ENCODE measurements at places on chromosomes 1 and 21.

- DNase-seq = no peak
Observed at GRCh38 chr1:2378956-2379732, 12.2 kb downstream of the MORN1 start.

GRCh38 chr1:110390692-110391245 is at the start of gene SLC16A4:
TSS of gene SLC16A4 (minus strand) at chr1:110391026. CDS start at chr1:110389323, 1,703 bp downstream.
- no peak for DNase-seq

- no peak for DNase-seq
Observed at GRCh38 chr21:42158846-42159245, 60.1 kb upstream of the ABCG1 start.

DNA sequence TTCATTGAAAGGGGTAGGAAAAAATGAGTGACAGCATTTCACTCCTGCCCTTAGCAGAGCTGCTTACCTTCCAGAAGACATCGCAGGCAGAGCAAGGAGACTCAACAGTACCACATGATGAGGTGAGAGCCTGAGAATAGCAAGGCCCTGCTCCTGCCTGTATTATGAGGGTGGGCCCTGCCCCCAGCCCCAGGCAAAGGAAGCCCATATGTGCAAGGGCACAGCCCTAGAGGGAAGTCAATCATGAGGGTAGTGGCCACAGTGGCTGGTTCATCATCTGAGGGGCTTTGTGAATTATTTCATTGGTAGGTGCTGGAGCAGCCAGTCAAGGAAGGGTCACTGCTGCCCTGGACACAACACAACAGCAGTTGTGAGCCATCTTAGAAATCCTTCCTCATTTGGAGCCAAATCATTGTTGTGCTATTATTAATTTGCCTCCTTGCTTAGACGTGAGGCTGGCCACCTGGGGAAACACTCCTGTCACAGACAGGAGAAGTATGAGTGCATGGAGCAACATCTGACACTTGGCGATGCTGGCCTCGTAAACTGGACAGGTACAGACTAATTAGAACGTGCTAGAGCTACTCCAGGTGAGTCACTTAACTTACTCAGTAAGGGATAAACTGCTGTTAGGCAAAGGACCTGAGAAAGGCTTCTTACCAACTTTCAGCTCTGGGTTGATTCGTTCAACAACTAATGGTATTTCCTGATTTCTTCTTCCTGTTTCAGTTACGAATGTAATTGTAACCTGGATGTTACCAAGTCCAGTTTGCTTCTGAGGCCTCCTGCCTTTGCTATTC is 22.7 kb upstream of the ACBD6 start:
- DNase-seq = no peak

DNA sequence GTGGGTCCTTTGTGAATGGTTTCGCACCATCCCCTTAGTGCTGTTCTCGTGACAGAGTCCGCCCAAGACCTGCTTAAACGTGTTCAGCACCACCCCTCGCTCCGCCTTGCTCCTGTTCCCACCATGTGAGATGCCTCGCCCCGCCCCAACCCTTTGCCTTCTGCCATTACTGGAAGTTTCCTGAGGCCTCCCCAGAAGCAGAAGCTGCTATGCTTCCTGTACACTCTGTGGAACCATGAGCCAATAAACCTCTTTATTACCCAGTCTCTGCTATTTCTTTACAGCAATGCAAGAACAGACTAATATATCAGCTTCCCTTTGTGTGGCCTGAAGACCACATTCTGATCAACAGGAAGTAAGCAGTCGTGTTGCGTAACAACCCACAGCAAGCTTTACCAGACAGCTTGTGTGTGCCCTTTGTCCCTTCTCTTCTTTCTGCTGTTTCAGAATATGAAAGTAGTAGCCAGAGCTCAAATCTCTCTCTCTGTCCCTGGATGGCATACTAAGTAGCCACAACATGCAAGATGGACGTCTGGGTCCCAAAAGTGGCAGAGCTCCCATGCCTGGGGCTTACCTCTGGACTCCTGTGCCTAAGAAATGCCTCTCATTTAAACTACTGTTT is 14.1 kb downstream of the HENMT1 start:
- peak; percentile 95 for DNase-seq

GRCh38 chr1:19559641-19560040 is 74.3 kb upstream of the CAPZB start:
- DNase-seq = no peak

DNA sequence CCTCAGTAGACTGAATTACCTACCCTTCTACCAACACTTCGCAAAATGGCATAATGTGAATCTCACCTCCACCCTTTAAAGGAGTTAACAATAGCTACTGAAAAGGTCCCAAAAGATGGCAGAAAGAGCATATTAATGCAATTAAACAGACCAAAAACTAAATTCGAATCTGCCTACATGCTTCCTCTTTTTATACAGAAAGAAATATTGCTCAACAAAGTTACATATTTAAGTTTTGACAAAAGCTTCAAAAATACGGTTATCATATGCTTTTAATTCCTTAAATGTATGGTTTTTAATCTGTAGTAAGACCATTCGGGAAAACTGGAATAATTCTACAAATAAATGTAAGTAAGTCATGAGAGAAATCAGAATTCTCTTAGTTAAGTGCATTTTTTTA is 2.2 kb downstream of the APP start:
- no peak for DNase-seq

GRCh38 chr1:25361901-25362300 is 23.8 kb downstream of the TMEM50A start:
- no peak for DNase-seq

DNA sequence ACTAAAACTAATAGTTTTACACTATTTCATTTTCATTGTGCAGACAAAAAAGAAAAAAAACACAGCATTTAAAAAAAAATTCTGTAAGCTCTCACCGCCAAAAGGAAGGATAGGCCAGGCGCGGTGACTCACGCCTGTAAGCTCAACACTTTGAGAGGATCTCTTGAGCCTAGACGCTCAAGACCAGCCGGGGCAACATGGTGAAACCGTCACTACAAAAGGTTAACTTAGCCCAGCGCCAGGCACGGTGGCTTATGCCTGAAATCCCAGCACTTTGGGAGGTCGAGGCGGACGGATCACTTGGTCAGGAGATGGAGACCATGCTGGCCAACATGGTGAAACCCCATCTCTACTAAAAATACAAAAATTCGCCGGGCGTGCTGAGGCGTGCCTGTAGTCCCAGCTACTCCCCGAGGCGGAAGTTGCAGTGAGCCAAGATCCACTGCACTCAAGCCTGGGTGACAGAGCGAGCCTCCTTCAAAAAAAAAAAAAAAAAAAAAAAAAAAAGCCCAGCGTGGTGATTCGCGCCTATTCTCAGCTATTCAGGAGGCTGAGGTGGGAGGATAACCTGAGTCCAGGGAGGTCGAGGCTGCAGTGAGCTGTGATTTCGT is 14.3 kb upstream of the SPEN start:
- peak; percentile 44 for DNase-seq

DNA sequence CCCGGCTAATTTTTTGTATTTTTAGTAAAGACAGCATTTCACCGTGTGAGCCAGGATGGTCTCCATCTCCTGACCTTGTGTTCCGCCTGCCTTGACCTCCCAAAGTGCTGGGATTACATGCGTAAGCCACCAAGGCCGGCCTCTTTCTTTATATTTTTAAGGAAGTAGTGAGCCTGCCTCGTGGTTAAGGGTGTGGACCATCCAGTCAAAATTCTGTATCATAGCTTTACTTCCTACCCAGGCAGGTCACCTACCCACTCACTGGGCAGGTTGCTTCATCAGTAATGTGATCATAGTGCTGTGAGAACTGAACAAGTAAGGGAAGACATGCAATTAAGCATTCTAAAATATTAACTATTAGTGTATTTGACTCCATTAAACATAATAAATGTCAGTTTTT is 8.1 kb upstream of the ACOT7 start:
- DNase-seq = no peak

- DNase-seq = no peak
Observed at GRCh38 chr1:85359874-85360721, 83.7 kb upstream of the BCL10 start.

DNA sequence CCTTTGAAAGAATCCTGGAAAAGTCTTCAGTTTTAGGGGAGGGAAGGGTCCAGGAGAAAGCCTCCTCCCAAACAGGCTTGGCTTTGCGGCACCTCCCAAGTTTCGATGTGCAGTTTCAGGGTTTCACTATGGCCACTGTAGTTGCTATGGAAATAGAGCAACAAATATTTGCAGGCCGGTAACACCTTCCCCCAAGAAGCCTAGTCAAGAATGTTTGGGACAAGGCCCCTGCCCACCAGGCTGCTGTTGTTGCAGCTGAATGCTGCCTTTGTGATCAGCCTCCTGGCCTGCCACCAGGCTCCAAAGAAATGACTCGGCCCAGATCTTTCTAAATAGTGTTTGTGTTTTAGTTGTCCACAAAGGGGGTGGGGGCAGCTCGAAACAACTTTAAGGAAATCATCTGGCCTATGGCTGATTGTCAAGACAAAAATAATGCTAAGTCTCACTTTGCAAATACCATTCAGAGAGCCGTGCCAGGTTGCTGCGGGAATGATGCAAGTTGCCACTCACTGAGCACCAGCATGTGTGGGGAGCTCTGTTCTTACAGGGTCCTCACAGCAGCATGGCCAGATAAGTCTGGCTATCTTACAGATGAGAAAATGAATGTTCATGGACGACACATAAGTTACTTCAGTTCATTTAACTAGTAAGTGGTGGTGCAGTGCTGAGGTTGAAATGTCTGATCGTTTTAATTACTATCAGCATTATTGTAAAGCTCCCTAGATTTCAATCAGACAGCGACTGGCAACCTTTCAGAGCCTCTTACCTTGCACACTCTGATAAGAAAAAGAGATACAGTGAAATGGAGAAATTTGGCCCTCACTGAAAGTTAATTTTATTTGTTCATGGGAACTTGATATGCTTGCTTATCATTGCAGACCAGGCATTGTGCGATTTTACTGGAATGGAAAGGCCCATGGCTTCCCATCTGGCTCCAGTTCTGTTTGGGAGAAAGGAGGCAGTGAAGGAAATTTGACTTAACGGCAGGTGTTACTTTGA is 91.2 kb upstream of the JUN start:
- DNase-seq = no peak

- DNase-seq = no peak
Observed at GRCh38 chr1:31051611-31052010, 13.9 kb downstream of the PUM1 start.

- DNase-seq = no peak
Observed at GRCh38 chr21:27424601-27425000, 457.7 kb upstream of the ADAMTS5 start.

DNA sequence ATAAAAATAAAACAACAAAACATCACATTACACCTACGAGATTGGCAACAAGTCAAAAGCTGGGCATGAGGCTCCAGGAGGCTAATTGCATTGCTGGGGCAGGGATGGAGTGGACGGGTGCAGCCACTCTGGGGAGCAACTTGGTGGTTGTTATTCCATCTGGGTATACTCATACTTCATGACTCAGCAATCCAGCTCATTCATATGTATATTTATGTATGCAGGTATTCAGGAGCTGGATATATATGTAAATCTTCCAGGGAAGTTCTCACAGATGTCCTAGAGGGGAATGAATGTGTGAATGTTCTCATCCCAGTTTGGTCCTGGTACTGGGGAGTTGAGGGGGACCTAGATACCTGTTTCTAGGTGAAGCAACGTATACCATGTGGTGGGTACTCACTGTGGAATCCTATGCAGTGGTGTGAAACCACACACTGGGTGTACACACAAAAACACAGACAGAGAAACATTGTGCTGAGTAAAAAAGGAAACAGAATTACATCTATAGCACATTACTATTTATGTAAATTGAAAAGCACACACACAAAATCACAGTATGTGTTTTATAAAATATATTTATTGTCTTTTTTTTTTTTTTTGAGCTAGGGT is 79.7 kb upstream of the RAB4A start:
- no peak for DNase-seq

DNA sequence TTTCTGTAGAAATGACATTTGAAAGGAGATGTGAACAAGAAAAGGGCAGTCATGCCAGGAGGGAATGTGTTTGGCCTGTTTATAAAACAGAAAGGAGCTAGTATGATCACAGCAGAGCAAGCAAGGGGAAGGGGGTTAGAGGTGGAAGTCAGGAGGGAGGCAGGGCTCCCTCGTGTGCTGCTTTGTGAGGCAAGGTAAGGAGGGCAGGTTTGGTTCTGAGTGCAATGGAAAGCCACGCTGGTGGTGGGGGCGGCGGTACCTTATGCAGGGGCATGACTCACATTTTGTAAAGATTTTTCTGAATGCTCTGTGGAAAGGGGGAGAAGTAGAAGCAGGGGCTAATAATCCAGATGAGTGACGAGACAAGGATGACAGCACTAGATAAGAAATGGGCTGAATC is 197.5 kb upstream of the C8B start:
- DNase-seq = no peak

DNA sequence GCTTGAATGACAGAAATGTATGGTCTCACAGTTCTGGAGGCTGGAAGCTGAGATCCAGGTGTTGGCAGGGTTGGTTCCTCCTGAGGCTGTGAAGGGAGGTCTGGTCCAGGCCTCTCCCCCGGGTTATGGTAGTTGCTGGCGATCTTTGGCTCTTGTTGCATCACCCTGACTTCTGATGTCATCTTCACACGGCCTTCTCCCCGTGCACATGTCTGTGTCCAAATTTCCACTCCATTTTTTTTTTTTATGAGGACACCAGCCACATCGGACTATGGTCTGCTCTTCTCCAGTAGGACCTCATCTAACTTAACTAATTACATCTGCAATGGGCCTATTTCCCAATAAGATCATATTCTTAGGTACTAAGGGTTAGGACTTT is 232.2 kb downstream of the KCNJ6 start:
- DNase-seq = no peak

DNA sequence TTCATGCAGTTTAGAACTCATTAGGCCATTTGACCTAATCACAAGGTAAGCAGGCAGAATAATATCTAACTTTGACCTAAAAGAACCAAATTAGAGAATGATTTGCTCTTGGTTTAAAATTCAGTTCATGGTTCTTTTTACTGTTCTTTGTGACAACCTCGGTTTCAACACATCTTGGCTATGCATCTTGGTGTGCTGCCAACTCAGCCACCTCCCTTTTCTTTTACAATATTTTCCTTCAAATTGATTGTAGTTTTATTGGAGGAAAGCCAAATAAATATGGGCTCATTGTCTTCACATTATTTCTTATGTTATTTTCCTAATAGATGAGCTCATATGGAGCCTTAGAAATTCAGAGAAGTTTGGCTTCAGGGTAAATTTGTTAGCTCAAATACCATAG is 338.3 kb downstream of the SIPA1L2 start:
- no peak for DNase-seq

DNA sequence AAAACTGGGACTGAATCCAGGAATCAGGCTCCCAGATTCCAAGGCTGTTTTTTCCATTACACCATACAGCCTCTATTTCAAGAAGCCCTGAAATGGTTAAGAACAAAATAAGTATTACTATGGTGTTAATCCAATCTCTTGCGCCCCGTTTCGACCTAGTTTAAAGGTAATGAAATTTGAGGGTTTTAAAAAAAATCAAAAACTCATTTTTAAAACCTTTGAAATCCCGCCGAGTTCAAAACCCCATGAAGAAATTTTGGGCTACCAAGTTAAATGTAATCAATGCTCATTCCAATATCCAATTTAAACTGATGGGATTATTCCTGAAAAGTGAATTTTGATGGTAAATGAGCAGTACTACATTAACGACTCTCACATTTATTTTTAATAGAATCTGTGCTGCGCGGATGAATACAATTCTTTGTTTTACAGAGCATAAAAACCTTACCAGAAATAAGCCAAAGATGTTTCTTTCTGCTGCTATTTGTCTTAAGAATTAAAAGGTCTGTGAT is 767 bp upstream of the EGLN1 start:
- DNase-seq = no peak

GRCh38 chr1:213122514-213122929 is 71.5 kb downstream of the RPS6KC1 start:
- DNase-seq = no peak

GRCh38 chr1:212909652-212910063 is 40.7 kb upstream of the VASH2 start:
- no peak for DNase-seq
